ENCODE measurements at places on chromosomes 13 and 19.

- no peak for DNase-seq
Measured at GRCh38 chr13:25873242-25873612, 178.6 kb downstream of the SHISA2 start.

DNA sequence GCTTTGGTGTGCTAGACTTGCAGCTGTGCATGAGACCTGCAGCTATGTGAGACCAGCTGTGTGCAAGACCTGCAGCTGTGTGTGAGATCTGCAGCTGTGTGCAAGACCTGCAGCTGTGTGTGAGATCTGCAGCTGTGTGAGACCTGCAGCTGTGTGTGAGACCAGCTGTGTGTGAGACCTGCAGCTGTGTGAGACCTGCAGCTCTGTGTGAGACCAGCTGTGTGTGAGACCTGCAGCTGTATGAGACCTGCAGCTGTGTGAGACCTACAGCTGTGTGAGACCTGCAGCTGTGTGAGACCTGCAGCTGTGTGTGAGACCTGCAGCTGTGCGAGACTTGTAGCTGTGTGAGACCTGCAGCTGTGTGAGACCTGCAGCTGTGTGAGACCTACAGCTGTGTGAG, 6.7 kb upstream of the DCUN1D2 start:
- DNase-seq, result no peak

GRCh38 chr13:51862957-51863356, 1.2 kb downstream of the CCDC70 start:
- no peak for DNase-seq

DNA sequence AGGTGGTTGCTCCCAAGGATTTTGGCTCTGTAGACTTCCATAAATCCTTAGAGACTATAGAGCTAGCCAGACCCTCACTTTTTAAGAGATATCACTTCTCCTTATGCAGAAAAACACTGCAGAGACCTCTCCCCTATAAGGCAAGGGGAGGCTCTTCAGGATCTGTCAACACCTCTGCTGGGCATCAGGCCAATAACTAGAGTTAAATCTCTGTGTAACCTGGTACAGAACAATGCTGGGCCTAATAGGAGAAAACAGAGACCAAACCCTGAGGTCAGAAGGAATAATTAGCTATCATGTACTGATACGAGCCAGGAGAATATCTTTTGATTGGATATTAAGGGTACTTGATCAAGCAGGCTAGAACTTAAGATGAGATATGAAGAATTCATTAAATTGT, 358.5 kb downstream of the TBC1D4 start:
- no peak for DNase-seq

DNA sequence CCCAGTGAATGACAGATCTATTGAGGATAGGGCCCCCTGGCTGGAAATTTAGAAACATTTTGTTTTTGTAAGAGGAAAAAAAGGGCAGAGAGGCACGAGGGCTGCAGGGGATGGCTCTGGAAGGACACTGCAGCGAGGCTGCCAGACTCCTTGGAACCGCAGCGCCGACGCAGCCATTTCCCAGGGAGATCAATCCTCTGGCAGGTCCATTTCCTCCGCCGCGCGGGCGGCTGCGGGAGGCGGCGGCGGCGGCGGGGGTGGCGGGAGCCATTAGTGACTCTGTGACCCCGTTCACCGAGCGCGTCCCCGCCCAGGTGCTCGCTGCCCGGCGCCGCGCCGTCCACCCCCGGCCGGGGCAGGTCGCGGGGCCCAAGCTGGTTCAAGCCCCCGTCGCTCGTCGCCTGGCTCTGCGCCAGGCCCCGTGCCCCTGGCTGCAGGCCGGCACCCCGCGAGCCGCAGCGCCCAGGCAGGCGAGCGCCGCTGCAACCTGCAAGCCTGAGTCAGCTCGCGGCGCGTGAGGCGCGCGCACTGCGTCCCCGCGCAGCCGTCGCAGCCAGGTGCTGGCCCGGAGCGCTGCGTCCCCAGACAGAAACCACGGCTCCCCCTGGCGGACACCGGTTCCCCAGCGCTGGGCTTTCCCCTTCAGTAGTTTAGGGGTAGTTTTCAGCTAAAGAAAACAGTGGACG, 192.6 kb downstream of the KATNAL1 start:
- DNase-seq, result no peak

DNA sequence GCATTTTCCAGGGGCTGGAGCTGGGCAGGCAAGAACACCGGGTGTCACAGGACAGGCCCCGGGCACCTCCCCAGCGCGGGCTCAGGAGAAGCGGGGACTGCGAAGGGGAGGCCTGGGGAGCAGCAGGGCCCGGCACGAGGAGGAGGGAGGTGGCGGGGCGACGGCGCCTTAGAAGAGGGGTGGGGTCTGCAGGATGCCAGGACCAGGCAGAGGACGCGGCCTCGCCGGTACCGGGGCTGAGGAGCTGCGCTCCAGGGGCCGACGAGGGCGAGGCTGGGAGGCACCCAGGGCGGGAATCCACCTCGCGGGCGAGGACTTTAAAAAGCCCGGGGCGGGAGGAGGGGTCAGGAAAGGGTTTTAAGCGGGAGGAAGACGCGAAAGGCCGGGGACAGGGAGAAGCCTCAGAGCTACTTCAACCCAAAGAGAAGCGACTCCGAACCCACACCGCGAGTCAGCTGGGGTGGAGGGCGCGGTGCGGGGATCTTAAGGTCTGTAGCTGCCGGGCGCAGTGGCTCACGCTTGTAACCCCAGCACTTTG, 665 bp downstream of the ZNF347 start:
- no peak for DNase-seq

- DNase-seq, result no peak
Measured at GRCh38 chr19:29745253-29745652, 30.2 kb upstream of the C19orf12 start.

- DNase-seq, result no peak
Measured at GRCh38 chr13:107475753-107476453, 739.4 kb downstream of the LIG4 start.

DNA sequence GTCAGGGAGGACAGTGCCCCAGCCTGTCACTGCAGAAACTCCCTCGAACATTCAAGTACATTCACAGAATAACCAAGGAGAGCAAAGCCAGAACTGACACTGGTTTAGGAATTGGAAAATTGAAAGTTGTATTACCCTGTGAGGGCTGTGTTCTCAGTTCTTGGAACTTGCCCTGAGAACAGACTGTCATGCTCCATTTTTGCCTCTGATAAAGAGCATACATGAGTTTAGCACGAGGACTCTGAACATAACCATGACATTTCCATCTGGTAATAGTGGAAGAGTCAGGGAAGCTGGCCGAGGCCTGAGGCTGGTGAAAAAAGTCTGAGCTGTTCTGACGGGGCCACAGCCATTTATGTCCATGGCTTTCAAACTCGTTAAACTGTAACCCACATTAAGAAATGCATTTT, 15.2 kb upstream of the SLC25A30 start:
- DNase-seq, result no peak

- DNase-seq, result no peak
Measured at GRCh38 chr13:33639626-33640080, 178.3 kb upstream of the RFC3 start.

GRCh38 chr19:8611877-8612806, 1.6 kb upstream of the ADAMTS10 start:
- no peak for DNase-seq

- no peak for DNase-seq
Measured at GRCh38 chr19:46356149-46357055, 9.5 kb downstream of the PPP5C start.

- DNase-seq, result no peak
Measured at GRCh38 chr13:24276306-24276705, 33.1 kb upstream of the C1QTNF9 start.

DNA sequence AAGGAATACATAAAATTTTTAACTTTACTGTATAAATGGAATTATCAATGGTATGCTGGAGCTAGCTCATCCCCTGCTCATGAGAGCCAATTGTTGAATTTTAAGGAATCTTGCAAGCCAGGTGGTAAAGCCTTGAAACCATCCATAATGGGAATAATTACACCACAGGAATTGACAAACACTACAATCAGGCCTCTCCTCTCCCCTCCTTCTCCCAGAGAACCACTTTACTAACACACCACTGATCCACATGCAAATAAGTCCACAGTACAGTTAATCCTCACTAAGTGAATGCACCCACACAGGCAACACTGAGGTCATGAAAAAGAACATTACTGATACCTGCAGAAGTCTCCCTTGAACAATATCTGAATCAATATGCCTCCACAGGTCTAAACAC, 140.5 kb downstream of the KLF12 start:
- DNase-seq, result no peak

- DNase-seq, result no peak
Measured at GRCh38 chr19:29612121-29612520, 6.0 kb downstream of the POP4 start.

- no peak for DNase-seq
Measured at GRCh38 chr19:29402563-29402962, 123.2 kb upstream of the VSTM2B start.

DNA sequence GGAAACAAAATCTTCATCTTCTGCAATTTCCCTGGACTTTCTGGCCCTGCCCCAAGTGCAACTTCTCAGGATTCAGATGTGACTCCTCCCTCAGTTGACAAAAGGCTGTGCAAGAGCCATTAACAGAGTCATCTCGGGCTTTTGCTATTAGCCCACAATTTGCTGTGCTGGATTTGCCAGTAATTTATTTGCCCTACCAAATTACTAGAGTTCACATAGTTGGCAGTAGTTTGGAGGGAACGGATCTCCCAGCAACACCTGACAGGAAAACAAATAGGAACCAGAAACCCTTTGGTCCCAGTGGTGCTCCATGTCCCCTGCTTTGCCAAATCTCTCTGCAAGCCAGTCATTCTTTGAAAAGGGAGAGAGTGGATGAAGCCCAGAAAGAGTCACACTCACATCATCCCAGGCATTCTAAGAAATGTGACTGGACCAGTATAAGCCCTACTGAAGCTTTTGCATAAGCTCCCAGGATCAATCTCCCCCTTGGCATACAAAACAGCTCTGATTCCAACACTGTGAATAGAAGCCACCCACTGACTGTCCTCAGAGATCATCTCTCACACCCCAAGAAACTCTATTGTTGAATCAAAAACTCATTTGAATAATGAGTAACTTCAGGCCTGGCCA, 350.1 kb upstream of the NBEA start:
- no peak for DNase-seq

DNA sequence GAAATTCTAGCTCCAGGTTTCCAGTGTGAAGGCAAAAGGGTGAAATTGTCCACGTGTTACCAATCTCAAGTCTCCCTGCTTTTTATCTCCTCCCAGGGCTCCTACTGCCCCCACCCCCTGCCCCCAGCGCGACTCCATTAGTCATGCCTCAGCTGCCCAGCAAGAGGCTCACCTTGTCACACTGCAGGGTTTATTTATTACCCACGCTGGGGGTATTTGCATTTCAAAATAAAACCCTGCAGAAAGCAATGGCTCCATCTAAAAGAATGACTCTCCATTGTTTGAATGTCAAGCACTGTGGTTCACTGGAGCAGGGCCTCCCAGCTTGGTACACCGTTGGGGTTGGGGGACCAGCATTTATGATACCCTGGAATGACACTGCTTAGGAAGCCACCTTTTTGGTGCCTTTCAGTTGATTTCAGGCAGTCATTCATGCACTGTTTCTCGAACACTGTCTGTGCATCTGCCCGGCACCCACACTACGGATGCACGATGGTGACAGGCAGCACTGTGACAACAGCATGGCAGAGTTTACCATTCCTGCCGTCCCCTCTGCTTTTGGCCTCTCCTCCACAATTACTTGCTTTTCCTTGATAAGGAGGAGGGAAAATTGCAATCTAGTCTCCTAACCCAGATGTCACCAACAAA, 9.9 kb upstream of the POP4 start:
- DNase-seq, result no peak
